ENCODE measurements at places on chromosomes 4 and X.

DNA sequence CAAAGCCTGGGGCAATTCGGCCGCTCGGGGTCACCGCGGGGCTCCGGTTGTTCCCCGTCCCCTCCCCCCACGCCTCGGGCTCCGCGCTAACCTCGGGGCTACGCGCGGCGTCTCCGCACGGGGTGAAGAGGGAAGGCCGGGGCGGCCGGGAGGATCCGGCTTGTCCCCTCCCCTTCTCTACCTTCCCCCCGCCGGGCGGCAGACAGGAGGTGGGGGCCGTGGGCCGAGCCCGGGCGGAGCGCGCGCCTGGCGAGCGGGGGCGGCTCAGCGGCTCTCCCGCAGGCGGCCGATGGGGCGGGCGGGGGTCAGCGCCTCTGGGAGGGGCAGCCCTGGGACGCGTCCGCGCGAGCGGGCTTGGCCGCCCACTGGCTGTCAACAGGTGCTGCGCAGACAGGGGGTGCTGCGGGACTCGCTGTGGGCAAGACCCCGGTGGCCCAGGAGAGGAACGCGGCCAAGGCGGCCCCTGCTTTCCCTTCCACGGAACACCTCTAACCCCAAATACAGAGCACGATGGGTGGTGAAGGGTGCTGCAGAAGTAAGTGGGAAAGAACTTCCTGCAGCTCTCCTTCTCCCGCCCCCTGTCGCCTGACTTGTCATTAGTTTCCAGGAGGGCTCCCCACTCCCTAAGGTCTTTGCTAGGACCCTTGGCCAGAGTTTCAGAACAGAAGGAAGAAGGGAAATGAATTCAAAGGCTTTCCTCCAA lies at the start of gene PDGFC:
Gene PDGFC, minus strand, starts transcription at position 124 of the 703 bp plus-strand sequence. CDS start 896 bp downstream, outside the sequence.
- DNase-seq, result peak; percentile 10

- peak; percentile 47 for DNase-seq
These were observed 626 bp downstream of the JADE3 start for GRCh38 chrX:46912603-46913491.

GRCh38 chr4:183314336-183314735 lies 5.7 kb downstream of the CLDN22 start:
- DNase-seq, result no peak

GRCh38 chr4:2253160-2254084 lies 8.5 kb downstream of the MXD4 start:
- DNase-seq, result no peak

GRCh38 chr4:77922158-77923094 lies 59.8 kb downstream of the MRPL1 start:
- no peak for DNase-seq

GRCh38 chr4:826508-827208 lies 729 bp upstream of the CPLX1 start:
- DNase-seq, result peak; percentile 32

All from SK-N-DZ (cell line).